ENCODE measurements at places on chromosomes 3 and 15.
A peak's percentile ranks its signal among the peaks of the same experiment; 100 is the strongest.

GRCh38 chr3:57949785-57950615 lies 58.2 kb upstream of the FLNB start:
- no peak for DNase-seq

DNA sequence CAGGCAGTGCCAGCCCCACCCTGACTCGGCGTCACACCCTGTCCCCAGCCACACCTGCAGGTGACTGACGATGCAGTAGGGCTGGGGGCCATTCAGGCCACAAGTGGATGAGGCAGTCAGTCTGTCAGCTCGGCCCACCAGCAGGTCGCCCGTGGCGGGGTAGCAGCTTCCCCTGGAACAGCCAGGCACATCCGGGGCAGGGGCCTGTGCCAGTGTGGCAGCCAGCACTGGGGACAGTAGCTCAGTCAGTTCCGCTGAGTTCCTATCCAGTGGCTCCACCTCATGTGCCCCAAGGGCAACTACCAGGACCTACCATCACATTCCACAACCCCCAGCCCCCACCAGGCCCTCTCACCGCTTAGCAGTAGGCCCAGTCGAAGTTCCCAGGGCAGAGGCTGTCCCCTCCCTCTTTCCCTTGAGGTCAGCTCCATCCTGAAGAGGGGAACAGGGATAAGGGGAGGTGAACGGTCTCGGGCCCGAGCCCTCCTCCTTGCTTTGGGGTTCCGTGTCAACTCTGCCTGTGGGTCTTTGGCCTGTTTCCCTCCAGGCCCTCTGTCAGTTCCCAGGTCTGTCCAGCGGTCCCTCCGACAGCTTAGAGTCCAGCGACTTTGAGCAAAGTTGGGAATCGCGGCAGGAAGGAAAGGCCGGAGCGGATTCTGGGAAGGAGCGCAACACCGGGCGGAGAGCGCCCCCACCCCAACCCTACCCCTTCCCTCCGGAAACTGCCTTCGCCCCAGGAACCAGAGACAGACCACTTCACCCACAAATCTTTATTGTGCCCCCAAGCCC lies at the start of gene LAMB2:
Gene LAMB2, minus strand, starts transcription at position 614 of the 789 bp plus-strand sequence. Its CDS starts 183 bp downstream, at position 431.
- peak; percentile 8 for DNase-seq

DNA sequence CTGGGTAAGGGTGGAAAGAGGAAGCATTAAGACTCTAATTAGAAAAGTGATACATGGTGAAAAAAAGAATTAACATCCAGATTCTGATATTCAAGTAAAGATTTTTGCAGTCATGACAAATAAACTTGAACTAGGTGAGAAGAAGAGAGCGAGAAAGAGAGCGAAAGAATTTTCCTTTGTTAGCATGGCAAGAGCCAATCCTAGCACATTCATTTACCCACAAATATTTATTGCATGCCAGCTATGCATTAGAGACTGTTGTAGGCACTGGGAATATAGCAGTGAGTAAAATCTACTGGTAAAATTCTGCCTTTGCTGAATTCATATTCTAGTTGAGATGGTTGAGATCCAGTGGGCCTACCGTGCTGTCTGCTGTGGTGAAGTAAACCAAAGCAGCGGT lies 177.9 kb upstream of the DPH6 start:
- no peak for DNase-seq

- DNase-seq = no peak
Measured at GRCh38 chr3:158769549-158769948, 32.3 kb upstream of the MFSD1 start.

DNA sequence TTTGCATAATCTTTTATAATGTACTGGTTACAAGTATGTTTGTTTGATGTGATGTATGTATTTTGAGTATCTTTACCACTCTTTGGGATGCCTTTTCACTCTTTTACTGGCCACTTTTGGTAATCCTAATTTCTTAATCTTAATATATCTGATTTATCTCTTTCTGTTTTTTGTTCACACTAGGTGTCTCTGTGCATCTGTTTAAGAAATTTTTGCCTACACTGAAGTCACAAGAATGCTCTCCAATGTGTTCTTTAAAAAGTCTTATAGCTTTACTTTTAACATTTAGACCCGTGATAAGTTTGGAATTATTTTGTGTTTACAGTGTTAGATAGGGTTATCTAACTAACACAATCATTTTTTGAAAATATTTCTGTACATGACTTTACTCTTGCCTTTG lies 659.1 kb downstream of the SI start:
- no peak for DNase-seq

DNA sequence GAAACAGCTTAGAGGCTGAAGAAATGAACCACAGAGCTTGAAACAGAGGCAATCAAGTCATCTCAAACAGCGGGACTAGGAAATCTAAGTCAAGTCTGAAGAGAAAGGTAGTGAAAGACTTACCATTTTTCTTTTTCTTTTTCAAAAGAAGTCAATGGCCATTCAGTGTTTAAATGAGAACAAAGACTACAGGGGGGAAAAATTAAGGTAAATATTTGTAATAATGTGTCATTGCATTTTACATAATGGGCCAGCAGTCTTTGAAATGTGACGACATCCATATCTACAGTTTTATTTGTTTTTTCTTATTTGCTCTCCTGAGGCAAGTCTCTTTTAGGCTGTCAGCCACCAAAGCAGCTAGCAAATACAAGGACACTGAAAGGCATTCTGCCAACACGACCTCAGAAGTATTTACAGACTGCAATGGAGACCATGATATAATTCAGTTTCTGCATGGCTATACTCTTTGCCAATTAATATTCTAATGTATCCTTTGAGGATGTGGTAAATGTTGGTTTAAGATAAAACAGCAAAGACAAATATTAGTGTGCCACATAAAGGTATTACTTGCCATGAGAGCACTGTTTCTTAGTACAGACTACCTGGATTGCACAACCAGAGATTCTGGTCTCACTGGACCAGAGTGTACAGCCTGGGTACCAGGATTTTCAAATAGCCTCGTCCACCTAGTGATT lies 307.0 kb upstream of the THBS1 start:
- DNase-seq = peak; percentile 38

DNA sequence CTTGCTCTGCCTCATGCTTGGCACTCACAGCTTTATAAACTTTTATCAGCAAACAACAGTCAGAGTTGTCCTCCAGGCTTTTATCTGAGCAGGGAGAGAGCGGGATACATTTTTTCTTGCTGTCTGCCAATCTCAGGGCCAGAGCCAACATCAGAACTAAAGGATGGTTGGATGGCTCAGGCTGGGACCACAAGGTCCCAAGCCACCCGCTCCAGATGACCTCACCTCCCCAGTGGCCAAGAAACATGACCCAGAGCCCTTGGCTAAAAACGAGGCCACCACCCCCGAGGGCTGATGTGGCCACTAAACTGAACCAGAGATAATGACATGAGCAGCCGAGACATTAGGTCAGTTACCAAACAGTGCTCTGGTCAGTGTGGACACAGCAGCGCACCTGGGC lies 18.8 kb upstream of the SPATA12 start:
- DNase-seq = no peak

GRCh38 chr3:82085851-82086475 lies 324.5 kb upstream of the GBE1 start:
- DNase-seq = no peak

GRCh38 chr3:6189384-6189783 lies 671.5 kb upstream of the GRM7 start:
- no peak for DNase-seq

DNA sequence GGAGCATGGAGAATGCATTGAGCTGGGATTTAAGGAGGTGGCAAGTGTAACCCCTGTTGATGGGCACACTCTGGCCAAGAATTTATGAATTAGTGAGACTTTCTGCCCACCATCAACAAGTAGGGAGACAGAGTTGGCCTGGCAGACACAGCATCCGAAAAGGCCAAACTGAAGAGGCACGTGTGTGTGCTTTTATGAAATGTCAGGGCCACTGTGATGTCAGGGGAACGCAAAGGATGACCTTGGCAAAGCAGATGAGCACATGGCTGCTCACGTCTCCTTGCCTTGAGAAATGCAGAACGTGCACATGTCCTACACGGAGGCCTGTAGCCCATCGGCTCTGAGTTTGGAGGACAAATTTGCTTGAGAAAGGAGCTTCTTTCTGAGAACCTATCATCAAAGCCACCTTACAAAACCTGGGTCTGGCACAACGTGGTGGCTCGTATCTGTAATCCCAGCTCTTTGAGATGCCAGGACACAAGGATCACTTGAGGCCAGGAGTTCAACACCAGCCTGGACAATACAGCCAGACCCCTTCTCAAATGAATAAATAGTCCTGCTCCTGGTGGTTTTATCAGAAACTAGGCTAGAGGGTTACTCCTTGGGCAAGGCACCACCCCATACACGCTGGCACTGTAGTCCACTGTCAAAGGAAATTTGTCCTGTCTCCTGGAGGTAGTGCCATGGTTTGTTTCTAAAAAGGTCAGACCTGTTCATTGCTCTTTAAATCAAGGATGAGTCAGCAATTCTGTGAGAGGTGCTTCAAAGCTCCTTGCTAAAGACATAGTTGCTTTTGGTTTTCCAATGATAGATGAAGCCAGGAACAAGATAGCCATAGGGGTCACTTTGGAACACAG lies 941 bp upstream of the SH3BP5 start:
- DNase-seq = no peak

DNA sequence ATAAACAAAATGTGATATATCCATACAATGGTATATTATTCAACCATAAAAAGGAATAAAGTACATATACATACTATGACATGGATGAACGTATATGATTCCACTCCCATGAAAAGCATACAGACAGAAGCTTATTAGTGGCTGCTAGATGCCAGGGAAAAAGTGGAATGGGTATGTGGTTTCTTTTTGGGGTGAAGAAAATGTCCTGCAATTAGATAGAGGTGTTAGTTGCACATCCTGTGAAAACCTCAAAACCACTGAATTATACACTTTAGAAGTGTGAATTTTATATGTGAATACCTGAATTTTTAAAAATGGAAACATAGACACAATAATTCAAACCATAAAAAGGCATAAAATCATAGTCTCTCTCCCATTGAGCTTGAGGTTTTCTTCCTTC lies 11.2 kb downstream of the DENND6A start:
- DNase-seq = no peak

- DNase-seq = no peak
Measured at GRCh38 chr15:76201536-76202255, 109.6 kb downstream of the ETFA start.

- DNase-seq = peak; percentile 20
Measured at GRCh38 chr3:81300324-81300927, 461.0 kb downstream of the GBE1 start.

Data from NCI-H1105 treated with DMSO at 0.1 percent for 48 hours (cell line).